ENCODE measurements at places on chromosomes 2 and 18.

- DNase-seq, result no peak
These were observed 272.5 kb downstream of the GALR1 start for GRCh38 chr18:77522051-77522675.

DNA sequence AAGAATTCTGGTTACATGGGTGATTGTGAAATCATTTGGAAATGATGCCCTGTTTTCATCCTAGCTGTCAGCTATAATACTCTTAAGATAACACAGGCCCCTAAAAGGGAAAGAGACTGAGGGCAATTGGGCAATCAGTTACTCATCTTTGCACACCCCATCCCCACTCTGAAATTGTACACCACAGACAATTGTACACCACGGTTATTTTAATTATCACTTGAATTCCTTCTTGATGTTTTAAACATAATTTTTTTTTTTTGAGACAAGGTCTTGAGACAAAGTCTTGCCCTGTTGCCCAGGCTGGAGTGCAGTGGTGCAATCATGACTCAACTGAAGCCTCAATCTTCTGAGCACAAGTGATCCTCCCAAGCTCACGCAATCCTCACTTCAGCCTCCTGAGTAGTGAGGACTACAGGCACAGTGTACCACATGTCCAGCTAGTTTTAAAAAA is 862.4 kb upstream of the ACVR2A start:
- no peak for DNase-seq

- DNase-seq, result no peak
These were observed at the start of gene OR6B3 for GRCh38 chr2:240053173-240054155. Gene OR6B3, minus strand, starts transcription at chr2:240053521.

- DNase-seq, result no peak
These were observed 4.8 kb downstream of the PSMD14 start for GRCh38 chr2:161312996-161313395.

GRCh38 chr2:161580426-161580825 is 43.8 kb upstream of the SLC4A10 start:
- no peak for DNase-seq

- DNase-seq, result no peak
These were observed 158.0 kb downstream of the SMAD7 start for GRCh38 chr18:48792611-48793380.

DNA sequence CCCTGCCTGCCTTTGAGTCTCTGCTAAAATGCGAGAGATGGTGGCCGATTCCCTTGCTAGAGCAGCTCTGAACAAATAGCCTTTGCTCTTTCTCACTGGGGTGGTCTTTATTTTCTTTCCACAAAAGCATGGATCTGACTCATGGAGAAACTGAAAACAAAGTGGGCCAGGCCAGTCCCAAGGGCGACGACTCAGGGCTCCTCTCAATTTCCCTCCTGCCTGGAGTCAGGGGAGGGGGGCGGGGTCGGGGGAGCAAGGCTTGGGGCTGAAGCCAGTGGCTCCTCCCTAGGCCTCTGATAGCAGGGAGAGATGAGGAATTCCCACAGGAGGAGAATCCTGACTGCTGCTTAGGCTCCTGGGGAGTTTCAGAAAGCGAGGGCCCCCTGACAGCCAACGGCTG is 17.1 kb upstream of the IL1R2 start:
- no peak for DNase-seq

DNA sequence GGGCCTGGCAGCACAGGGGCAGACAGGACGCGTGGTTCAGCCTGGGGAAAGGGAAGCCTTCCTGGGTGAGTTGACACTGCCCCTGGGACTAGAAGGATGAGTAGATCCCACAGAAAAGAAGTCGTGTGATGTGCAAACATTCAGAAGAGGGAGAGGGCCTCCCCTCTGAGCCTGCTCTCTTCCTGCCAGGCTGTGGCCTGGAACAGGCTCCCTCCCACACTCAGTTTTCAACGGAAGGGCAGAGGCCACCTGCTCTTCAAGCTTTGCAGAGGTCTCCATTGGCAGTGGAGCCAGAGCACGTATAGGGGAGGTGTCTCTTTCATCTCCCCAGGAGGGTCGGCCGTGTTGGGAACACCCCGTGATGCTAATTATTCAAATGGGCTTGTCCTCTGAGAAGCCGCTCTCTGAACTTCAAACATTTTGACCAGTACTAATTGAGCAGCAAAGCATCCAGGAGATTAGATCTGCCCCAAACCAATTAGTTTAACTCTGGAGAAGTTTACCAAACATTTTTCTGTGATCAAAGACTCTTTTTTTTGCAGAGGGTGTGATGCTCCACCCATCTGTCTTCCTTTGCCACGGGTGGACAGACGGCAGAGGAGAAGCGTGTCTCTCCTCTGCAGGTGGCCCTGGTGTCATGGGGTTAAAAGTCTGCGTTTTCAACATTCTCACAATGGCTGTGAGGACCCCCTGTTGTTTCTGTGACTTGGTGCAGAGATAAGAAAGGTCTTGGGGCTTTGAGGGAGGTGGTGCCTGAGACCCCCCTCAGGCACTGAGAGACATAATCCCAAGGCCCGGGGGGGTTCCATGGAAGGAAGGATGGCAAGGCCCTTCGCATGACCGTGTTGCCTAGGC is 29.5 kb upstream of the ODC1 start:
- no peak for DNase-seq

DNA sequence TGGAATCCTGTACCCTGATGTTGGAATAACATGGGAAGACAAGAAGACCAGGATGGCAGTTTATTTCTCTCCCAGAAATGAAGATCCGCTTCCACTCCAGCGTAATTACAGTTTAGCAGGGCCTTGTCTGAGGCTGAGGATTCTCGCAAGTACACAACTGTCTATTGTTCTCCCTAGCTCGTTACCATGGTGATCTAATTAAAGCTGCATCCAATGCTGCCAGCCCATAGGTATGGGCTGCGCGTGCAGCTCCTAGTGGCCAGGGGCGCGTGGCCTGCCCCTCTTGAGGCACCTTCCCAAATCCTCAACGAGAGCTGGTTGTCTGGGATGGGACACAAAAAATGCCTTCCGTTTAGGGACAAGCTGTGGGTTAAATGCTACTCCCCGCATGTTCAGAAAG is 344.9 kb downstream of the CYRIA start:
- no peak for DNase-seq

- no peak for DNase-seq
These were observed 6.1 kb downstream of the ERFE start for GRCh38 chr2:238164906-238165287.

DNA sequence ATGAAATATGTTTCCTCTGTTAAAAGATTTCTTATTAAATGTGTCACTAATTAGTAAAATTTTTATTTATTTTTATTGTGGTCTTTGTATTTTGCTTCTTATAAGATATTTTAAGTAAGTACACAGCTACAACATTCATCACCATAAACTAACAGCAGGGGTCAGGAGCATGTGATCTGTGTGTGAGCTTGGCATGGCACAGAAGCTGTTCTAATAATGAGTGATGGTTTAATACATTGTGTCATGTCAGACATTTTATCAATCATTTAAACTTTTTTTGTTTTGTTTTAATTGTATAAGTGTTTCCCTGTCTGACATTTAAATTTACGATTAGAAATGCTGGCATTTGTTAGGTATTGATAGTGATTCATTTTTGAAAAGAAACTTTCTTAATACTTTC is 585.4 kb downstream of the DSC3 start:
- no peak for DNase-seq

DNA sequence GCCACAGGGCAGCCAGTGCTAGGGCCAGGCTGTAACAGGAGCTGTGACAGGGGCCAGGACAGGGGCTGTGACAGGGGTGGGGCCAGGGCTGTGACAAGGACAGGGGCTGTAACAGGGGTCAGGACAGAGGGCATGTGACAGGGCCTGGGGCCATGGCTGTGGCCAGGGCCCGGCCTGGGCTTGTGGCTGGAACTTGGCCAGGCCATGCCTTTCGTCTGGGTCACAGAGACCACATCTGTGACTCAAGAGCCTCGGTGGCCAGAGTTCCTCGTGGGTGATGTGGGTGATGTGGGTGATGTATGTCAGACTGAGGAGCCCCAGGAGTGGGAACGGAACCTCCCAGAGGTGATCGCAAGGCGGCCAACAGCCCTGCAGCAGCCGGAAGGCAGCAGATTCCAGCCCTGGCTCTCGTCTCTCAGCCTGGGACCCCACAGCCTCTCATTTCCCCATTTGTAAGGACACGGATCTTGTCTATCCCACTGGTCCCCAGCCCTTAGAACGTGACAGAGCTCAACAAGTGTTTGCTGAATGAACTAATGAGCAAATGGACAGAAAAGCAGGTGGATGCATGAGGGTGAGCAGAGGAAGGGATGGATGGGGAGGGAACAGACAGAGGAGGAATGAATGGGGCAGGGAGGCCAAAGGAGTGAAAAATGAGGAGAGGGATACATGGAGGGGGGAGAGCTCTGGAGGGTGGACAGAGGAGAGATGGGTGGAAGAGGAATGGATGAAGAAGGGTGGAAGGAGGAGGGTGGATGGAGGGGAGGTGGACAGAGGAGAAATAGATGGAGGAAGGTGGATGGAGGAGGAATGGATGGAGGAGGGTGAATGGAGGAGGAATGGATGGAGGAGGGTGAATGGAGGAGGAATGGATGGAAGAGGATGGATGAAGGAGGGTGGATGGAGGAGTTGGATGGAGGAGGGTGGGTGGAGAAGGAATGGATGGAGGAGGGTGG is 17.3 kb downstream of the ESPNL start:
- no peak for DNase-seq

GRCh38 chr18:59026364-59026763 is 113.3 kb upstream of the SEC11C start:
- no peak for DNase-seq

GRCh38 chr2:197113275-197113711 is 186.8 kb upstream of the PGAP1 start:
- peak; percentile 15 for DNase-seq

- no peak for DNase-seq
These were observed 65.1 kb upstream of the CTLA4 start for GRCh38 chr2:203802342-203803052.

DNA sequence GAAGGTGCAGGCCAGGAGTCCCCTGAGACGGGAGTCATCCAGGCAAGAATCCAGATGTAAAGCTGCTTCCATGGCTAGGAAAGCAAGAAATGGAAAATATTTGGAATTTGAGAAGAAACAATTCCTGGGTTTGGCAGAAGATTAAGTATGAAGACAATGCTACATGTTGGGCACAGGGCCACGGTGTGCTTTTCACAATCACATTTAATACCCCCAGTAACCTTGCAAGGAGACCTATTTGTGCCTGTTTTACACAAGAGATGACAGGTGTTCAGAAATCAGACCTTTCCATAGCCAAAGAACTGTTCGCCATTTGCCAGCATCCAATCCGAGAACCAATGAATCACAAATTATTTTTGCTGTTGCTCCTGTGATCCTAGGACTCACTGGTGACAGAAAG is 50.5 kb downstream of the KCTD1 start:
- no peak for DNase-seq

DNA sequence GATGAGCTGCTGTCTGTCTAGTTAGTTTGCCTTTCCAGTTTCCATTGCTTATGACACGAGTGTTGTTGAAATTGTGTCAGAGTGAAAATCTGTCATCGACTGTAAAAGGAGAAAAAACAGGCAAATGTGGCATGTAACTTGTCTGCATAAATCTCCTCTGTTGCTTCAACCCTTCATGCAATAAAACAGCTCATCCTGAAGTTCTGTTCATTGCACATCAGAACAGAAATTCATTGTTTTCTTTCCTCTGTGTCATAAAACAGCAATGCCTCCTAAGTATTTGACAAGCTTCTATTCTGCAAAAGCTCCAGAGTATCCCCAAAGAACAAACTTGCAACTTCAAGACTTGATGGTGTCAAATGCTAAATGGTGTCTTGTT is 432.1 kb downstream of the MEIS1 start:
- no peak for DNase-seq

DNA sequence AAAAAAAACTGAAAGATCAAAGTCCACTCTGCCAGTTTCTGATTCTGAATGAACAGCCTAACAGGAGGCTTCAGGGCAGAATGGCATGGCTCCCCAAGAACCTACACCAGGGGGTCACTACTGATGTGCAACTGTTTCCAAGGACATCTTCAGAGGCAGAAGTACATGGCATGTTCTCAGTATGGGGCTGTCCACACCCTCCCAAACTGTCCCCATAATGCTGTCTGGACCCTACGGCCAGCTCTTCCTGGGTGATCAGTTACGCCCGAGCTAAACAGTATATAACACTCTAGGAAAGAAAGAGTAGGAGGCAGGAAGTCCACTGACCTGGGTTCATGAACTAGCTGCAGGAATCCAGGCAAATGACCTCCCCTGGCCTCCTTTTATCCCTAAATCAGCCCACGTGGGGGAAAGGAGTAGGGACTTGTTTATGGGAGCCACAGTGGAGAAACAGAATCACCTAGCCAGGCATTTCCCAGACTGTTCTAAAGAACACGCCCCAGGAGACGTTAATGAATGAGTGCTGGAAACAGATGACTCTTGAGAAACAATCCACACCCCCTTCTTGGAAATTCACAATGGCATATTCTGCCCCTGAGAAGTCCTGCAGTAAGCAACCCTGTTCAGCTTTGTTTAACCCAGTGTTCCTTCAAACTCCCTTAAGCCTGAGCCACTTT is 2.5 kb downstream of the TMBIM1 start:
- DNase-seq, result no peak

GRCh38 chr18:65753520-65753919 is 2.7 kb downstream of the CDH7 start:
- peak; percentile 62 for DNase-seq

- no peak for DNase-seq
These were observed 6.4 kb upstream of the PSD4 start for GRCh38 chr2:113167115-113167932.

DNA sequence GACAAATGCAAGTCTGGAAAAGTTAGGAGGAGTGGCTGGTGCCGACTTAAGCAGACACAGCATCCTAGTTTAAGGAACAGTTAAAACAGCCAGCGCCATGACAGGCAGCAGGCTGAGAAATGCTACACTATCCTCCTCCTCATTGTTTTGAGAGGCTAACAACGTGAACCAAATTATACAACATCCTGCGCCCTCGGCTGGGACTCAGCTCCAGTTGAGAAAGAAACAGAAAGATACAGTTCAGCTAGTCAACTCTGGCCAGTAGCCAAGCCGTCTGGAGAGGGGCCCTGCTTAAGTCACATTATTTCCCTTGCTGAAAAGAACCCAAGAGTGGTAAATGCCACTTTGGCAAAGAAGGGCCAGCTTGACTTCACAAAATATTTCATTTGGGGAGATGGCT is 90.2 kb downstream of the BCL11A start:
- no peak for DNase-seq

- DNase-seq, result no peak
These were observed 138.8 kb upstream of the SP5 start for GRCh38 chr2:170576296-170576695.

DNA sequence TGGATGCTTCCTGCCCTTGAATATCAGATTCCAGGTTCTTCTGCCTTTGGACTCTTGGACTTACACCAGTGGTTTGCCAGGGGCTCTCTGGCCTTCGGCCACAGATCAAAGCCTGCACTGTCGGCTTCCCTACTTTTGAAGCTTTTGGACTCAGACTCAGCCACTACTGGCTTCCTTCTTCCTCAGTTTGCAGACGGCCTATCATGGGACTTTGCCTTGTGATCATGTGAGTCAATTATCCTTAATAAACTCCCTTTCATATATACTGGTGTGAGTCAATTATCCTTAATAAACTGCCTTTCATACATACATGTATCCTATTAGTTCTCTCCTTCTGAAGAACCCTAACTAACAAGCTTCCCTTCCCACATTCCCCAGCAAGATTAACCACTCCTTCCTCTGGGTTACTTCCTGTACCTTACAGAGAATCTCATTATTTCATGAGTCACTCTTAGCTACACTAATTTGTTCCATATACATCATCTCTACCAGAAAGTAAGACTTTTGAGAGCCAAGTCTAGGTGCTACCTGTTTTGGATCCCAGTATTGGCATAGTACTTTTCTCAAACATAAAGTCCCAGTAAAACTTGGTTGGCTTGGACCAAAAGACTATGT is 31.3 kb upstream of the LRATD1 start:
- no peak for DNase-seq

- DNase-seq, result no peak
These were observed 1380.1 kb downstream of the SUCLG1 start for GRCh38 chr2:83079007-83079406.

Measured in HL-60 (cell line).